ENCODE measurements at places on chromosomes 11 and 22. TPM values are rescaled to one million over a fixed set of nuclear protein-coding genes. Genes with fewer than 3 reads are reported as not detected.
A peak's percentile ranks its signal among the peaks of the same experiment; 100 is the strongest.

GUCY1A2 gene
- 10.4 TPM for polyA plus RNA-seq

SMTNL1 gene
- 188 TPM for polyA plus RNA-seq

DNAJC4 gene
- polyA plus RNA-seq: 75.1 TPM

BIK gene
- not detected for polyA plus RNA-seq

TESMIN gene
- 0.70 TPM for polyA plus RNA-seq

KCNJ1 gene
- 0.33 TPM for polyA plus RNA-seq

HBB gene
- 965 TPM for polyA plus RNA-seq

SIK3 gene
- 24.3 TPM for polyA plus RNA-seq

TMEM191C gene
- polyA plus RNA-seq: 1.2 TPM

DNA sequence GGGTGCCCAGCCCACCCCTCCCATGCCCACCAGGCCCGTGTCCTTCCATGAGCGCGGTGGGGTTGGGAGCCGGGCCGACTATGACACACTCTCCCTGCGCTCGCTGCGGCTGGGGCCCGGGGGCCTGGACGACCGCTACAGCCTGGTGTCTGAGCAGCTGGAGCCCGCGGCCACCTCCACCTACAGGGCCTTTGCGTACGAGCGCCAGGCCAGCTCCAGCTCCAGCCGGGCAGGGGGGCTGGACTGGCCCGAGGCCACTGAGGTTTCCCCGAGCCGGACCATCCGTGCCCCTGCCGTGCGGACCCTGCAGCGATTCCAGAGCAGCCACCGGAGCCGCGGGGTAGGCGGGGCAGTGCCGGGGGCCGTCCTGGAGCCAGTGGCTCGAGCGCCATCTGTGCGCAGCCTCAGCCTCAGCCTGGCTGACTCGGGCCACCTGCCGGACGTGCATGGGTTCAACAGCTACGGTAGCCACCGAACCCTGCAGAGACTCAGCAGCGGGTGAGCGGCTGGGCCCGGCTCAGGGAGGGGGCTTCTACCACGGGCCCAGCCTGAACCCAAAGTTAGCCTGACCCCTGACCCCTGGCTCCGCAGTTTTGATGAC, 3.0 kb downstream of the PKP3 start:
- DNase-seq: peak; percentile 64
- H3K4me3 ChIP-seq: peak overlapping the region; percentile 37
- H3K27ac ChIP-seq: no peak overlapping the region

DNA sequence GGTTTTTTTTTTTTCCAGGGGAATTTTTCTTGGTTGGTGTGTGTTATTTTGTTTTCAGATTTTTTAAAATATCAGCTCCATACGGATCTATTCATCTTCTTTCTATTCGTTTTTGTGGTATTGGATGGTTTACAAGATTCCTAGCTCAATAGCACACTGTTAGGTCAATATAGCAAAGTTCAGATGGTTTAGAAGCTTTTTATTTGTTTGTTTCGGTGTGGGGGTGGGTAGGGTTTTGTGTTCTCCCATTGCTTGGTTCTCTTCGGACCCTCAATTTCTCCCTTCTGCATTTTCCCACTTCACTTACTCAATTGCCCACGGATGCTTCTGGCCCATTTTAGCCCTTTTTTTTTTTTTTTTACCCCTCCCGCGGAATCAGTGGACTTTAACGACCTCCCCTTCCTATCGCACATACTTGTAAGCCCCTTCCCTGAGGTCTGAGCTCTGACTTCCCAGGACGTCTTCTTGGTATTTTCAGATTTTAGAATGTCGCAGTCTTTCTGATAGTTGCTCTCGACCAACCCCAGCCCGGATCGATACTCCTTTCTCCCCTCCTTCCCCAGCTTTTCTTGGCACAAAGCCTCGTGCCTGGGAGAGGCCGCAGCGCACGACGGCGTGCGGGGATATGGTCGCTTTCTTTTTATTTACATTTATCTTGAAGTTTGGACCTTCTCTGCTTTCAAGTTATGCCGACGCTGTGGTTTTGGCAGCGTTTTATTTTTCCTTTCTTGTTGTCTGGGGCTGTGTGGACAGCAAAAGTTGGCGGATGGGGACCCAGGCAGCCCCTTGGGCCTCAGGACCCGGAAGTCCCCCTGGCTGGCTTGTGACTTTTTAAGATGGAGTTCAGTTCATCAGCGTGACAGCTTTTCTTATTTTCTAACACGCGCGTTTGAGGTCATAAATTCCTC, 4.4 kb upstream of the SPDYC start:
- H3K4me3 ChIP-seq: no peak overlapping the region
- H3K27me3 ChIP-seq: peaks cover 3% of the 10 kb centered on the region
- no peaks in the 10 kb centered on the region for H3K36me3 ChIP-seq
- H3K27ac ChIP-seq: no peak overlapping the region
- DNase-seq: peak; percentile 52
- H3K4me1 ChIP-seq: no peaks in the 10 kb centered on the region

DNA sequence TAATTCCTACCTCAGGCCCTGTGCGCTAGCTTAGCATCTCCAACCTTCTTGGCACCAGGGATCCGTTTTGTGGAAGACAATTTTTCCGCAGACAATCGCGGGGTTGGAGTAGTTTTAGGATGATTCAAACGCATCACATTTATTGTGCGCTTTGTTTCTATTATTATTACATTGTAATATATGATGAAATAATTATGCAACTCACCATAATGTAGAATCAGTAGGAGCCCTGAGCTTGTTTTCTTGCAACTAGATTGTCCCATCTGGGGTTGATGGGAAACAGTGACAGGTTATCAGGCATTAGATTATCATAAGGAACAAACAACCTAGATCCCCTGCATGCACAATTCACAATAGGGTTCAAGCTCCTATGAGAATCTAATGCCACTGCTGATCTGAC, 52.3 kb downstream of the AMOTL1 start:
- H3K4me3 ChIP-seq: no peak overlapping the region
- no peaks in the 10 kb centered on the region for H3K27me3 ChIP-seq
- peaks cover 38% of the 10 kb centered on the region for H3K36me3 ChIP-seq
- no peak overlapping the region for H3K27ac ChIP-seq
- DNase-seq: no peak

- H3K27ac ChIP-seq: no peak overlapping the region
- no peaks in the 10 kb centered on the region for H3K4me1 ChIP-seq
- no peaks in the 10 kb centered on the region for H3K27me3 ChIP-seq
These were observed 31.4 kb upstream of the PCF11 start for GRCh38 chr11:83125577-83125976.

DNA sequence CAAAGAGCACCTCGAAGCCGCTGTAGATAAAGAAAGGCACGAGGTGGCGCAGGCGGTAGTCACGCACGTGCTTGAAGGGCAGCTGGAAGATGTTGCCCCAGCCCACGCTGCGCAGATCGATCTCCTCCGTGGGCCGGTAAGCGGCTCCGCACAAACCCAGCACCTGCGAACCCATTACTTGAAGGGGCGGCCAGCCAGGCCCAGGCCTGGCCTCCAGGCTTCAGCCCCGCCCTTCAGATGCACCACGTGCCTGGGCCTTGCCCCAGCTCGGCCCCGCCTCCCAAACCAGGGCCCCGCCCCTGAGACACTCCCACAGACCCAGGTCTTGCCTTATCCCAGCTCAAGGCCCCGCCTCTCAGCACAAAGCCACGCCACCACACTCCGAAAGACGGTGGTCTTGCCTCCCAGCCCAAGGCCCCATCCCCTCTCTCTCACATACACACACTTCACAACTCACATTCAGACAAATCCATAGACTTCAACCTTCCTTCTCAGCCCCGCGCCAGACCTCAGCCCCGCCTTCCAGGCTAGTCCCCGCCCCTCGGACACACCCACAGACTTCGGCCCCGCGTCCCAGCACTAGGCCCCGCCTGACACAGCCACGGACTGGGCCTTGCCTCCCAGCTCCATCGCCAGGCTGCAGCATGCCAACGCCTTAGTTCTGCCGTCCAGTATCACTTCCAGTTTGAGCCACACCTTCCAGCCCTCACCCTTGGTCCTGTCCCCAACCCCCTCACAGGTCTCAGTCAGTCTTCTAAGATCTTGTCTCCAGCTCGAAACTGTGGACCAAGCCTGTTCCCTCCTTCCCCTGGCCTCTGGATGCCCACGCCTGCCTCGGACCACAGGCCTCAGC, 7.0 kb downstream of the UNC93B1 start:
- H3K27ac ChIP-seq: no peak overlapping the region
- no peaks in the 10 kb centered on the region for H3K36me3 ChIP-seq
- peak; percentile 41 for DNase-seq
- H3K27me3 ChIP-seq: peaks cover 4% of the 10 kb centered on the region
- H3K4me3 ChIP-seq: no peak overlapping the region

- H3K27ac ChIP-seq: no peak overlapping the region
- no peaks in the 10 kb centered on the region for H3K27me3 ChIP-seq
- H3K4me1 ChIP-seq: peaks cover 4% of the 10 kb centered on the region
- DNase-seq: no peak
- no peaks in the 10 kb centered on the region for H3K36me3 ChIP-seq
These were observed 175.9 kb downstream of the NTM start for GRCh38 chr11:131546218-131546895.

GRCh38 chr22:39543095-39543494, 10.5 kb upstream of the RPS19BP1 start:
- H3K36me3 ChIP-seq: no peaks in the 10 kb centered on the region
- H3K27me3 ChIP-seq: peaks cover 27% of the 10 kb centered on the region
- H3K4me3 ChIP-seq: no peak overlapping the region
- H3K4me1 ChIP-seq: no peaks in the 10 kb centered on the region
- DNase-seq: no peak

- H3K36me3 ChIP-seq: no peaks in the 10 kb centered on the region
- no peak overlapping the region for H3K4me3 ChIP-seq
- peak overlapping the region; percentile 67 for H3K27ac ChIP-seq
- H3K4me1 ChIP-seq: peaks cover 18% of the 10 kb centered on the region
These were observed 87.2 kb upstream of the HTATIP2 start for GRCh38 chr11:20275987-20276965.

DNA sequence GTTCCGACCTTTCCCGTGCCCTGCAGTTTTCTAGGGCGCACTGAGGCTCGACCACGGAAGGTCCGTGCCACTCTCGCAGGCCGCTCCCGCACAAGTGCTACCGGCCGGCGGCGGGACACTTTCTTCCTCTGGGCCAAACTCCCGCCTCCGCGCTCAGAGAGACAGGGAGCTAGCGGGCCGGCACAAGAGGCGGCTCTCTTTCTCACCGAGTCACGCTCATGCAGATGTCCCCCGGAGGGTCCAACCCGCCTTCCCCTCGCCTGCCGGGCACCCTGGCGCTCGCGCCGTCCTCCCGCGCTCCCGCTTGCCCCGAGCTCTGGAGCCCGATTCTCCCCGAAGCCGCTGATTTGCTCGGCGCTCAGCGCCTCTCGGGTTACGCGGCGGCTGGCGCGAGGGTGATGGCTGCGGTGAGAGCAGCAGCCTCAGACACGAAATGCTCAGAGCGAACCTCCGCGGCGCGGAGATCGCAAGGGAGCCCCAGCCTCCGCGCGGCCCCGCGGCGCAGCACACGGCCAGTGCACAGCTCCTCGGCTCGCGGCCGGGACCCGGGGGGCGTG, 1.0 kb downstream of the LMO1 start:
- H3K36me3 ChIP-seq: no peaks in the 10 kb centered on the region
- H3K27me3 ChIP-seq: peaks cover 65% of the 10 kb centered on the region

DNA sequence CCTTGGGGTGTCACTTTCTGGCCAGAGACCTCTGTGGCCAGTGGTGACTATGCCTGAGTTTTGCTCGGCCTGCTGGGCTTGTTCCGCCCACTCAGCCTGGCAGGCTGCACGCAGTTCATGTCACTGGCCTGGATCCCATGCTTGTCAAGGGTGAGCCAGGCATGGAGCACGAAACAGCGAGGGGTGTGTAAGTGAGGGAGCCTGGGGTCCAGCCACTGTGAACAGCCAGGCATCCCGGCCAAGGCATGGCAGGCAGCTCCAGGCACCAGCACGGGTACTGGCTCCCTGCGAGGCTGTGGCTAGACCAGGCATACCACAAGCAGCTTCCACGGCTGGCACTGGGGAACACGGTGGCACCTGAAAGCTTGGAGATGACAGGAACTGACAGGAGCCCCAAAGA, 214.3 kb downstream of the LRRC4C start:
- no peak for DNase-seq
- no peaks in the 10 kb centered on the region for H3K4me1 ChIP-seq
- no peak overlapping the region for H3K4me3 ChIP-seq
- H3K27me3 ChIP-seq: no peaks in the 10 kb centered on the region
